ENCODE measurements at places on chromosomes 3 and 15.

DNA sequence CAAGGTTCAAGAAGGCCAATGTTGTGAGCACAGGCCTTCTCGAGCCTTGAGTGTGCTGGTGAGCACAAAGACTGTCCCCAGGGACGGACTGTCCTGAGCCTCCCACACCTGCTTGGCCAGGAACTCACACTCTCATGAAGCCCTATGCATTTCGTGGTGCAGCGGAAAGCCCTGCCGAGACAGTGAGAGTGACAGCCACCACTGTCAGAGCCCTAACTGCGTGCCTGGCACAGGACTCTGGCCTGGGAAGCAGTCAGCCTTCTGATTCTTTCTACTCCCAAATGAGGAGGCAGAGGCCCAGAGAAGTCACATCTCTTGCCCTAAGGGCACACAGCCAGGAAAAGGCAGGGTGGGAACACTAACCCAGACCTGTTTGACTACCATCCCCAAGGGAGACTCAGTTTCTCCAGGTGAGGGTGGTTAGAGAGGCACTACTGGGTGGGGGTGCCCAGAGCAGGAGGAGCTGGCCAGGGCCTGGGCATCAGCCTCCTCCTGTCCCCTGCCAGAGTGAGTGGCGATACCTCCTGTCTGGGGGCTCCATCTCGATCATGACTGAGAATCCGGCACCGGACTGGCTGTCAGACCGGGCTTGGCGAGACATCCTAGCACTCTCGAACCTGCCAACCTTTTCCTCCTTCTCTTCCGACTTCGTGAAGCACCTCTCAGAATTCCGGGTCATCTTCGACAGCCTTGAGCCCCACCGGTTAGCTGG lies 50.8 kb downstream of the SEMA3G start:
- DNase-seq = no peak

DNA sequence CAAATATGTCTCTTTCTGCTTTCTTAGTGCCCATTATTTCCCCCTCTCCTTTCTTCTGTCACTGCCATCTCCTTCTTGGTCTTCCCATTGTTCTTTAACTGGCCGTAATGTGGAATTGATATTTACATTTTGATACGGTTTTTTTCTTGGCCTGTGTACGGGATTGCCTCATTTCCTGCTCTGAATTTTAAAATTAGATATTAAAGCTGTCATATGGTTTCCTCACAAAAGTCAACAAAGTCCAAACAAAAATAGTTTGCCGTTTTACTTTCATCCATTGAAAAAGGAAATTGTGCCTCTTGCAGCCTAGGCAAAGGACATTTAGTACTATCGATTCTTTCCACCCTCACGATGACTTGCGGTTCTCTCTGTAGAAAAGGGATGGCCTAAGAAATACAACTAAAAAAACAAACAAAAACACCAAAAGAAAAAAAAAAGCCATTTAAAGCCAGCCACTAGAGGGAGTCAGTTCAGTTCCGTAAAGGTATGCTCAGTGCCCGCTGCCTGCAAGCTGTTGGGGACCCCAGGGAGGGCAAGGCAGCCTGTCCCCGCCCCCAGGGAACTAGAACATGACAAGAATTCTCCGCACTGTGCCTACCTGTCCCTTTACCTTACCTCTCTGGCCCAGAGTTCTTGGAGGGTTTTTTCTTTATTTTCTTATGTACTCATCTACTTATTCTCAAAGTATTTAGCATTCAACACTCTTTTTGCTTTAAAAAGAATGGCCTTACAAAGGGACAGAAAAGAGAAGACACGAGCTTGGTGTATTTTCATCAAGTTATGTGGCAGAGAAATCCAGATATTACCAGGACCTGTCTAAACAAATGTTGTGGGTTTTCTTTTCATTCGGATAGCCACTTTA lies 30.0 kb upstream of the NR2E3 start:
- DNase-seq = no peak

DNA sequence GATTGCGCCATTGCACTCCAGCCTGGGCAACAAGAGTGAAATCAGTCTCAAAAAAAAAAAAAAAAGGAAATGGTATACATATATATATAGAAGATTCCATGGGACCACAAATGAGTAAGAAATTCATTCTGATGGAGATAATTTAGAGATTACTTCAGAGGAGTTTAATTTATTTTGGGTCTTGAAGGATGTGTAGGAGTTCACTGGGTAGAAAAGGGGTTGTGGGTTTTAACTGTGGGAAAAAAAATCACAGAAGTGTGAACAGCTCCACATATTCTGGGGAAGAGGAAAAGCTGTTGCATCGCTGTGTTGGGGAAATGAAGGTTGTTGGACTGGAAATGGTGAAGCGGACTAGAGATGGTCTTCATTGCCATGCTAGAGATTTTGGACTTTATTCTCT lies 4.1 kb upstream of the ICE2 start:
- no peak for DNase-seq

DNA sequence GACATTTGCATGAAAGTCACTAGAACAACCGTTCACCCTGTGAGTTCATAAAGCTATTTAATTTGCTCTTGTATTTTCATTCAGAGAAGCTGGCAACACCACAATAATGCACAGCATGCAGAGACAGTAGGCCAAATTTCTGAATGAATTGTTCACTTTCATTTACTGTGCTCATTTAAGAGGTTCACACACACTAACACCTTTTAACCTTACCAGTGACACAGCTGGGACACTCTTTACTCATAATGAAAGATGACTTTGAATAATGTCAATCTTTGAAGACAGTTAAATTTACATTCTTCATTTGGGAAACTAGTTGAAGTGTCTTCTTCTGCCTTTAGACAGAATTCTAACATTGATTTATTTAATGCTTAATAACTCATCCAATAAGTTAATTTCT lies 95.7 kb downstream of the ROBO1 start:
- no peak for DNase-seq

DNA sequence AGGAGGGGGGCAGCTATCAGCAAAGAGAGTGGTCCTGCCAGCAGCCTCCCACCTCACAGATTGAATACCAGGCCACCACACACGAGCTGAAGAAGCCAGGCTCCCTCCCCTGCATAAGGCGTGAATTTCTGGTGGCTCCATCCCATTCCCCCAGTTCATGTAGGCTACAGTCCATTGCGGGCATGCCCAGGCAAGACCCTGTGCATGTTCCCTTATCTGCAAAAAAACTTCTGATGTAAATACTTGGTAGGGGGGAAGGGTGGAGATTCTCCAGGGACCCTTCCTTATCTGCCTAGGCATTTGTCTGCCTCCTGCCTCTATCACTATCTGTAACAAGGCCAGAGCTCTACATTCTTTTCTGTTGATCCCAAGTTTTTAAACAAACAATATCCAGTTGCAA lies 27.6 kb upstream of the UBP1 start:
- no peak for DNase-seq

DNA sequence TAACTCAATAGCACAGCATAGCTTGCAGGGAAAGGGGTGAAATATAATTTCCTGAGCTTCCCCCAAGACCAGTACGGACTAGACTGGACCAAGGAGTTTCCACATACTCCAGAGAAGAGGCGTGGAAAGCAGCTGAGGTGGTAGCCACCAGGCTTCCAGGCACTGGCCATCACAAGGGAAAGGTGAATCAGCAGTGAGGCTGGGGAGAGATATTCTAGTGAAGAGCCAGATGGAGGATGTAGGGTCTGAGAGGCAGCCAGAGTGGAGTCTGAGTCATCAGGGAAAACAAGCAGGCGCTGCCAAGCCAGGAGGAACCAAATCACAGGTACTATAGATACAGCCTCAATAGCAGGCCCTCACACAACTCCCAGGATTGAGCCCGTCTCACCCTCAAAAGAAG lies 9.6 kb upstream of the RASA2 start:
- no peak for DNase-seq

GRCh38 chr3:70815817-70816216 lies 503.4 kb upstream of the MDFIC2 start:
- DNase-seq = no peak

- DNase-seq = no peak
These were observed 48.5 kb downstream of the RLBP1 start for GRCh38 chr15:89172921-89173320.

DNA sequence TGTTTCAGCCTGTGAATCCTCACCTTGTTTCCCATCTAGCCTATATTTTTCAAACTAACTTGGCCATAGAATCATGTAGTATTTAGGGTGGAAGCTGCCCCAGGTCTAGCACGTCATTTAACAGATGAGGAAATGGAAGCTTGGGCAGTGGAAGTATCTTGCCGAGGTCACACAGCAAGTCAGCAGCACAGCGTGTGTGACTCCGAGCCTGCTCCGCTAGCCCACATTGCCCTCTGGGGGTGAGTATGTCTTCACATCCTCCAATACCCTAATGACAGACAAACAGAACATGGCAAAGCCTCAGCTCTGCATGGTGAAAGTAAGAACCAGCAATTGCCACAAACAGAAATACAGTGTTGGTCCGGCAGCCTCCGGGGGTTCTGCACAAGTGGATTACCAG lies 2.2 kb upstream of the CCR5 start:
- DNase-seq = no peak

DNA sequence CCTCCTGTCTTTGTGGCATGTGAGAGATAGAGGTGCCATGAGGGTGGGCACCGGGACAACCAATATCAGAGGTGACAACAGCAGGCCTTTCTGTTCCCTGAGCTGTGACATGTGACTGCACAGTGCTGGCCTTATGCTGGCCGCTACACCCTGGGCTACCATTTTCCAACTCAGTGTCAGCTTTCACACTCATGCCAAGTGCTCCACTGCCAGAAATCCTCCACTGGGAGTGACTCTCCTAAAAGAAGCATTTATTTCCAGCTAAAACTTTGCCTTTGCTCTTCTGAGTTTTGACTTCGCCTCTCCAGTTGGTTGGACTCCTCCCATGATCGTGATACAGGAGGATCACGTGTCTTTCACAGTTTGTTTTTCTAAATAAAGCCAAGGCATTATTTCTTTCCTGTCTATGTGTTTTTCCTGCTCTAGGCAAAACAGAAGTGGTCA lies 31.4 kb downstream of the CA12 start:
- peak; percentile 40 for DNase-seq

DNA sequence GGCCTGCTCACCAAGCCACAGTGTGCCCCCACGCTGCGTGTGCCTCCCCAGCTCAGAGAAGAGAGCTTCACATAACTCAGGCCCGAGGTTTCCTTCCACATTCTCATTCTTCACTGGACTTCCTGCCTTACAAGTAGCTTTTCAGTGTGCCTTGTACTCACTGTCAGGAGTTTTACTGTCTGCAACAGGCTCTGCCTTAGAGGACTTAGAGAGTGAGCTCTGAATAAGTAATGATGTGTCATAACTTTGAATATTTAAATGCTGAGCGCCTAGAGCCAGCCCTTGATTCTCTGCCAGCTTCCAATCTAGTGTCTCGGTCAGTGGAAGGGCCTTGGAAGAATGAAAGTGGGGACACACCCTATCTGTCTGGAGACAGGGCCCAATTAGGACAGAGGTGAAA lies 41.8 kb downstream of the ITGB5 start:
- peak; percentile 42 for DNase-seq

- no peak for DNase-seq
These were observed 389.3 kb downstream of the TBL1XR1 start for GRCh38 chr3:176807938-176808337.

GRCh38 chr3:160400030-160400701 lies 716 bp downstream of the SMC4 start:
- DNase-seq = peak; percentile 44

GRCh38 chr15:96352604-96353405 lies 22.3 kb downstream of the NR2F2 start:
- no peak for DNase-seq

DNA sequence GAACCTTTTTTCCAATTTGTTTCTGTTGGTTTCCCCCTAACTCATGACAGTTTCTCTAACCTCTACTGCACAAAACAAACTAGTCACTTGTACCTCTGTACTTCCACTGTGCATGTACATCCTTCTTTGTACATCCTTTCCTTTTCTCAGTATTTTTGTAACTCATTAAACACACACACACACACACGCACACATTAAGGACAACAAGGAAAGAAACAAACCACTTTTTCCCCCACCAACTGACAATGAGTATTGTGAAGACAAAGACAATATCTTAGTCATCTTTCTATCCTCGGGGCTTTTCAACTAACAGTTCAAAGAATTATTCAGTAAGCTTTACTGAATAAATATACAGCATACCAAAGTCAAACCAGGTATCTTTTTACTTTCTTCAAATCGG lies 170.5 kb downstream of the VPS13C start:
- DNase-seq = no peak

DNA sequence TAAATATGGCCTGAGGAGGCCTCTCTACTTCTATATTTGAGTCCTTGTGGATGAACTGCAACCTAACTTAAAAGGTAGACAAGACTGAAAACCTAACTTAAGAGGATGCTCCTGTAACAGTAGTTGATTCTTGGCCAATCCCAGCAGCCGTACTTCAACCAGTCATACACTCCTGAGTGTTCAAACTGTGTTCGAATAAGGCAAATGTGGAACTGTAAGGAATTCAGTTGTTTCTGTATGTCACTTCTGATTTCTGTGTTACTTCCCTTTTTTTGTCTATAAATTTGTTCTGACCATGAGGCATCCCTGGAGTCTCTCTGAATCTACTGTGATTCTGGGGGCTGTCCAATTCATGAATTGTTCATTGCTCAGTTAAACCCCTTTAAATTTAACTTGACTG lies 20.5 kb downstream of the GALK2 start:
- no peak for DNase-seq

Measured in skin of body (tissue), 3 donors.